ENCODE measurements at places on chromosomes 7 and 10.

- DNase-seq, result no peak
Measured at GRCh38 chr7:38428041-38428440, 154.6 kb upstream of the TARP start.

GRCh38 chr10:14433147-14433546, 102.4 kb upstream of the FRMD4A start:
- DNase-seq, result no peak

- DNase-seq, result no peak
Measured at GRCh38 chr10:3526727-3527501, 258.1 kb downstream of the KLF6 start.

GRCh38 chr7:149195180-149196150, at the start of gene ZNF282:
TSS of gene ZNF282 (plus strand) at chr7:149195546. CDS start at chr7:149195590, 44 bp downstream.
- DNase-seq, result peak; percentile 65

DNA sequence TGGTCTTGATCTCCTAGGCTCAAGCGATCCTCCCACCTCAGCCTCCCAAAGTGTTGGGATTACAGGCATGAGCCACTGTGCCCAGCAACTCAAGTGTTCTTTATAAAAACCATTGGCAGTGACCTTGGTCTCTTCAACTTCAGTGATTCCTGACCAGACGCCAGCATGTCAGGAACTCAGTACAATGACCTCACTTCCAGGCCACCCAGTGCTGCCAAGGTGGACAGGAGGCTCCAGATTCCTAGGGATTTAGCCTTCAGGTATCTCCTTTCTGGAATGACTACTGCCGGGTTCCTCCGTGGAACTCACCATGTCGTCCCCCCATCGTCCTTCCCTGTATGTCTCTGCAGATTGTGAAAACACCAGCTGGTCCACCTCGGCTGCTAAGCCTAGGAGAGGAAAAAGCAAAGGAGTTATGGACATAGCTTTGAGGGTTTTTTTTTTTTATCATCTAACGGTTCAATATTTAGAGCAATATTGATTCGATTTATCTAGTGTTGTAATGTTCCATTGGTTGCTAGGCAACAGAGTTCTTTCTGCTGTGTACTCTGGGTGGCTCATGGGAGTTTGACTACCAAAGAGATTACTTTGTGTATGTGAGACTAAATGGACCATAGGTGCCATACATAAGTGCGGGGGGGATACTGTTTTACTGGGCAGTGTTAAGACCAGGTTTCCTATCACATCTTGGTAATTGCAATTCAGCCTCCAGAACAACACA, 425.8 kb upstream of the AUTS2 start:
- DNase-seq, result no peak
